ENCODE measurements at places on chromosomes 5 and 9.

DNA sequence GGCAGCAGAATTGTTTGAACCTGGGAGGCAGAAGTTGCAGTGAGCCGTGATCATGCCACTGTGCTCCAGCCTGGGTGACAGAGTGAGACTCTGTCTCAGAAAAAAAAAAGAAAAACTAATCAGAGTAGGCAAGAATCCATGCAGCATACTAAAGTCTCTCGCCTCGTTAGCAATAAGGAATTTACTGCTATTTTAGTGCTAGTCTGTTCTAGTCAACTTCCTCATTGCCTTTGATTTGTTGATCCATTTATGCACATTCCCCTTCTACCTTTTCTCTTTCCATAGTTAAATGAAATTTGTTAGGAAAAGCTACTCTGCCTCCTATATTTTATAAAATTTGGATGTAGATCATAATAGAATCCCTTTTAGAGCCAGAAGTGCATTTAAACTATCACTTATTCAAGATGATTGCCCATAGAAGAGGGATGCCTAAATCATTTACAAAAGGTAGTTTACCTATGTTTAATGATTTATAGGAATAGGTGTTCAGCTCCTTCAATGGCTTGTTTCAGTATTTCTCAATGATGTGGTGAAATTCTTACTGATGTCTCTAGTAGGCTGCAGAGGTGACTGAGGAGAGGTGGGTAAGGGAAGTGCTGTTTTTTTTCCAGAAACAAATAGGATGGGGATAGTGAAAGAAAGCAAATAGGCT, 1.9 kb downstream of the LRRC19 start:
- no peaks in the 10 kb centered on the region for H3K4me1 ChIP-seq
- H3K27ac ChIP-seq: no peak overlapping the region
- no peak for DNase-seq
- peaks cover 3% of the 10 kb centered on the region for H3K36me3 ChIP-seq
- H3K27me3 ChIP-seq: no peaks in the 10 kb centered on the region

DNA sequence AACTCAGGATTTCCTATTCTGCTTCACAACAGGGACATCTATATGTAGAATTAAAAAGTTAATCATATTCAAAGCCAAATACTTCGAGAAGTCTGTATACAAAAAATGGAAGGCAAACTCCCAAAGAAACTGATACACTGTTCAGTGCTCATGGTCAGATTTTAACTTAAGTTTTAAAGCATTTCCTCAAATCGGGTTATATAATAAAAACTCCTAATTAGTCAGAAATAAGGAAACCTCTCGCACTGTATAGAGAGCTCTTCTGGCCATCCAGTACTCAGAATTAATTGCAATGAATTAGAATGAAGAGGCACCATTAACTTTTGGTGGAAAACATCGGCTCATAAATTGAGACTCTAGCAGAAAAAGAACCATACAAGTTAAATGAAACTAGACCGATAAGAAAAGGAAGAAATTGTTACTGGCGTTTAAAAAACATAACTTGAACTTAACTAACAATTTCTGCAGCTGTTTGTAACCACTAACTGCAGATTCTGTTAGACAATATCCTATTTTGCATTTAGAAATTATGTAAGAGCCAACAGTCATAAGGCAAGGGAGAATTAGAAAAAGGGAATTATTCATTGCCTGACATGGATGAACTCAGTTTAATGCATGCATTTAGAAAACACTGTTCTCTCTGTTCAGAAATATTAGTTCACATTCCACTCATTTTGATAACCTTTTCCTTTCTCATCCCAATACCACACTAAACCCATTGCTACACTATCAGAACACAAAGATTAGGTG, 96.6 kb downstream of the FNBP1 start:
- peaks cover 68% of the 10 kb centered on the region for H3K4me1 ChIP-seq
- peak overlapping the region; percentile 84 for H3K27ac ChIP-seq
- H3K4me3 ChIP-seq: peak overlapping the region; percentile 37

DNA sequence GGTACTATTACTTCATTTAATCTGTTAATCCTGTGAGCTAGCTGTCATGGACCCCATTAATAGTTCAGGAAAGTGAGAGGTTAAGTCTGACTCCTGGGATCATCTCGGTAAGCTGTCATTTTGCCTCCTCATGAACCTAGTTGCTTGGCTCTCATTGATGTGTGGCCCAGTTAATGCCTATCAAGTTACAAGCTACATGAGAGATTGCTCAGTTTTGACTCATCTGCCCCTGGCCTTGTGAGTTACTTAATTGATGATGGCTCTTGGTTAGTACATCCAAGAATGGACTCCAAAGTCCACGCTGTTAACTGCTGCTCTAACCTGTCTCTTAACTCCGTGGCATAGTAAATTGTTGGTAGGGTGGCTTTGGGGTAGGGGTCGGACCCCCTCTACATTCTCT, 23.9 kb downstream of the LARP1 start:
- peaks cover 67% of the 10 kb centered on the region for H3K4me1 ChIP-seq
- peaks cover 16% of the 10 kb centered on the region for H3K36me3 ChIP-seq
- DNase-seq: no peak
- H3K27ac ChIP-seq: peak overlapping the region; percentile 33

DNA sequence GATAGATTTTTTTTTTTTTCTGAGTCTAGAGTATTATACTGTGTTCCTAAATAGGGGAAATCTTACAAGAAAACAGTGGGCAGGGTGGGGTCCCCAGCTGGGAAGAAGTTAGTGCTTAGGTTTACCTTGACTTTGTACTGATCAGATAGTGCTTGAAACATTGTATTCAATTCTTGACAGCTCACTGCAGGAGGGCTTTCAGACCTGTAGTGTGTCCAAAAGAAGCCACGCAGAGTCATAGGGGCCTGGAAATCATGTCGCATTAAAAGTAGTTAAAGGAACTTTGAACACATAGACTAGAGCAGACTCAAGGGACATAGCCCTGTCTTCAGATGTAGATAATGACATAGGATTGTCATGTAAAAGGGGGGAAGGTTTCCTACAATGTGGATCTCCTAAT, 215.4 kb upstream of the NR4A3 start:
- H3K27ac ChIP-seq: no peak overlapping the region
- H3K4me3 ChIP-seq: no peak overlapping the region
- H3K36me3 ChIP-seq: no peaks in the 10 kb centered on the region
- H3K4me1 ChIP-seq: peaks cover 7% of the 10 kb centered on the region
- DNase-seq: no peak
- H3K27me3 ChIP-seq: peaks cover 8% of the 10 kb centered on the region

GRCh38 chr9:128899566-128900322, 17.8 kb downstream of the LRRC8A start:
- peaks cover 12% of the 10 kb centered on the region for H3K36me3 ChIP-seq
- H3K27me3 ChIP-seq: no peaks in the 10 kb centered on the region
- H3K4me3 ChIP-seq: peak overlapping the region; percentile 13
- peak overlapping the region; percentile 84 for H3K27ac ChIP-seq

- H3K4me3 ChIP-seq: peak overlapping the region; percentile 78
- DNase-seq: no peak
- no peaks in the 10 kb centered on the region for H3K36me3 ChIP-seq
- H3K4me1 ChIP-seq: peaks cover 35% of the 10 kb centered on the region
- H3K27ac ChIP-seq: no peak overlapping the region
These were observed 1.3 kb downstream of the ENC1 start for GRCh38 chr5:74638970-74639806.

DNA sequence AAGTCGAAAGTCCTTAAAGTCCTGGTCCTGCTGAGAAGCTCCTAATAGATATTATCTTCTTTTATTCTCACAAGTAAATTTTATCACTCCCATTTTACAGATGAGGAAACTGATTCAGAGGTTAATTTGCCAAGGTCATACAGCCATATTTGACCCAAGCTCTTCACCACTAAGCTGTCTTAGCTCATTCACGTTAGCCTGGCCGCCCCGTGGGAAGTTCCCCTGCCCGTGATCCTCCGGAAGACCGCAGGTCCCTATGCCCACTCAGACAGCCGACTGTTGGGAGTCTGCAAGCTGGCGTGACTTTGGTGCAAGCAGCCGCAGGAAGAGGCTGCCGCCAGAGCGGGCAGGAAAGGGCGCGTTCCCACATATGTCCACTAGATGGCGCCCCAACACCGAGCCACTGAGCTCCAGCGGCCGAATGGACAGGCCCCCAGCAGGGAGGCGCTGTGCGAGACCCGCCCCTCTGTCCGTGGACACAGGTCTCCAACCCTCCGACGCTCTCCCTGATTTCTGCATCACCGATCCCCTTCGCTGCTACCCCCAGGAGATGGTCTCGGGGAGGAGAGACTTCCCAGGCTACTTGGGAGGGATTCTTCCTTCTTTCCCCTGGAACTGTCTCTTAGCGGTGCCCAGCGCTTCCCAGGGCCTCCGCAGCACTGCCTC, 10.0 kb upstream of the ARAP3 start:
- H3K4me3 ChIP-seq: peak overlapping the region; percentile 55
- H3K27ac ChIP-seq: peak overlapping the region; percentile 25
- H3K36me3 ChIP-seq: no peaks in the 10 kb centered on the region
- DNase-seq: peak; percentile 91
- peaks cover 6% of the 10 kb centered on the region for H3K27me3 ChIP-seq

DNA sequence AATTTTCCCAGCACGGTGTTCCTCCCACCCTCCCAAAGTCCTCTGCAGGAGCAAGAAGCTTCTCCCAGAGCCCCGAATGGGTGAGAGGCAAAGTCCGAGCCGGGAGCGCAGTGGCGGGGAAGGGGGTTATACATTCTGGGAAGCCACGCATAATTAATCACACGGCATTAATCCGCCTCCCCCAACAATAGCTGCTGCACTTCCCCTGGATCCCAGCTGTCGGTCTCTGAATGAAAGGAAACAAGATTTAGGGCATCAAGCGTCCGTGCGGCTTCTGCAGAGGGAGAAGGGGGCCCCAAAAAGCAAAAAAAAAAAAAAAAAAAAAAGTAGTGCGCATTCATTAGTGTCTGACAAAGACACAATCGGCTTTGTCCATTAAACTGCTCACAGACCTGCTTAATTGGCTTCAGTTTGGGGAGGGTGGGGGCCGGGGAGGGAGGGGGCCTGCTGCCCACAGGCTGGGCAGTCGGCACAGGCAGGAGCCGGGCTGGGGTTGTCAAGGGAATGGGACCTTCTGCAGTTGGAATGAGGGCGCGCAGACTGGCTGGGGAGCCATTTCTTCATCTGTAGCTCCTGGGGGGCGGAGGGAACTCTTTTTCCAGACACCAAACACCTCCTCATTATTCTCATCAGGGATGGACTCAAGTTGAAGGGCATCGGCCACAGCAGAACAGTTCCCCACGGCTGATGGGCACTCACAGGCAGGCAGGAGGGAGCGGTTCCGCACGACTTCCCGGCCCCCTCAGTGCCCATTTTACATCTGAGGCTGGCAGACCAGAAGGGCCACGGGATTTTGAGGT, 3.4 kb downstream of the NOTCH1 start:
- peaks cover 14% of the 10 kb centered on the region for H3K36me3 ChIP-seq
- H3K27ac ChIP-seq: no peak overlapping the region
- peaks cover 72% of the 10 kb centered on the region for H3K4me1 ChIP-seq
- H3K4me3 ChIP-seq: peak overlapping the region; percentile 54
- DNase-seq: no peak

GRCh38 chr5:24385070-24385469, 259.7 kb downstream of the CDH10 start:
- DNase-seq: no peak
- no peaks in the 10 kb centered on the region for H3K36me3 ChIP-seq
- H3K27me3 ChIP-seq: no peaks in the 10 kb centered on the region
- no peaks in the 10 kb centered on the region for H3K4me1 ChIP-seq
- no peak overlapping the region for H3K4me3 ChIP-seq

DNA sequence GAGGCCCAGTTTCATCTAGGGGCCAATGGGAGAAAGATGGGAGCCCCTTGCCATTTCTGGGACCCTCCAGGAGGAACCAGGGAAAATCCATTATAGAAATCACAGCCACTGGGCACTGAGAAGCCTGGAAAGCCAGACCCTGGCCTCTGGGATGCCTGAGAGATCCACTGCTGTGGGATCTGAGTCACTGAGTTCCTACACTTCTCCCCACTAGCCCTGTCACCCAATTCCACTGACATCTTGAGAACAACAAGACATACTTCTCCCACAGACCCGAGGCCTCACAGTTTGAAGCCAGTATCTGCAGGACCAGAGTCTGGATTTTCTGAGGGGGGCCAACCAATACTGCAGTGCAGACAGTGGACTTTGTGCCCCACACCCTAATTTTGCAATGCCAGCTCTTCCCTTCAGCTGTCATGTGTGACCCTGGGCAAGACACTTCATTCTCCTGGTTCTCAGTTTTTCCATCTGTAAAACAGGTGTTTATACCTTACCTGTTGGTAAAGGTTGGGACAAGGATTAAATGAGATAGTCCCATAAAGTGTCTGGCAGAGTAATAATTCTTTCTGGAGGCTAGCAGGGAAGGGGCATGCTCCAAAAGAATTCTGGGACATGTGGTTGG, 46.5 kb downstream of the CXXC5 start:
- no peak overlapping the region for H3K27ac ChIP-seq
- H3K36me3 ChIP-seq: no peaks in the 10 kb centered on the region
- H3K4me3 ChIP-seq: no peak overlapping the region
- H3K4me1 ChIP-seq: peaks cover 26% of the 10 kb centered on the region
- peaks cover 5% of the 10 kb centered on the region for H3K27me3 ChIP-seq

Data from activated naive CD8-positive, alpha-beta T cell treated with anti-CD3 and anti-CD28 coated beads, Interleukin-2, amount 50 U/mL, for 24 hours (primary cell).